ENCODE measurements at places on chromosomes 2 and 18. TPM values are rescaled to one million over a fixed set of nuclear protein-coding genes. Genes with fewer than 3 reads are reported as not detected.

DNA sequence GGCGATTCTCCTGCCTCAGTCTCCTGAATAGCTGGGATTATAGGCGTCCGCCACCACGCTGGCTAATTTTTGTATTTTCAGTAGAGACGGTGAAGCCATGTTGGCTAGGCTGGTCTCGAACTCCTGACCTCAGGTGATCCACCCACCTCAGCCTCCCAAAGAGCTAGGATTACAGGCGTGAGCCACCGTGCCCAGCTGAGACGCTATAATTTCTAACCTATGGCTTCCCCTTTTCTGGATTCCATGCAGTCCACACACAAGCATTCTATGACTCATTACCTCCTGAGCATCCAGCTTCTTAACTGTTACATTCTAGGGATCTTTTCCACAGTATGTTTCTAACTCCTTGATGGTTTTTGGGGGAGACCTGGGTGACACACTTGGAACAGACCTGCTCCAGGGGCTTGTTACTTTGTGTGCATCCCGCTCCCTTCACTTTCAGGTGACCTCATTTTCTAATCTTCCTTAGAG lies 11.8 kb upstream of the KCMF1 start:
- no peak overlapping the region for H3K4me3 ChIP-seq
- H3K4me1 ChIP-seq = peaks cover 32% of the 10 kb centered on the region
- DNase-seq = no peak
- no peaks in the 10 kb centered on the region for H3K36me3 ChIP-seq
- H3K27ac ChIP-seq = peak overlapping the region; percentile 88

DNA sequence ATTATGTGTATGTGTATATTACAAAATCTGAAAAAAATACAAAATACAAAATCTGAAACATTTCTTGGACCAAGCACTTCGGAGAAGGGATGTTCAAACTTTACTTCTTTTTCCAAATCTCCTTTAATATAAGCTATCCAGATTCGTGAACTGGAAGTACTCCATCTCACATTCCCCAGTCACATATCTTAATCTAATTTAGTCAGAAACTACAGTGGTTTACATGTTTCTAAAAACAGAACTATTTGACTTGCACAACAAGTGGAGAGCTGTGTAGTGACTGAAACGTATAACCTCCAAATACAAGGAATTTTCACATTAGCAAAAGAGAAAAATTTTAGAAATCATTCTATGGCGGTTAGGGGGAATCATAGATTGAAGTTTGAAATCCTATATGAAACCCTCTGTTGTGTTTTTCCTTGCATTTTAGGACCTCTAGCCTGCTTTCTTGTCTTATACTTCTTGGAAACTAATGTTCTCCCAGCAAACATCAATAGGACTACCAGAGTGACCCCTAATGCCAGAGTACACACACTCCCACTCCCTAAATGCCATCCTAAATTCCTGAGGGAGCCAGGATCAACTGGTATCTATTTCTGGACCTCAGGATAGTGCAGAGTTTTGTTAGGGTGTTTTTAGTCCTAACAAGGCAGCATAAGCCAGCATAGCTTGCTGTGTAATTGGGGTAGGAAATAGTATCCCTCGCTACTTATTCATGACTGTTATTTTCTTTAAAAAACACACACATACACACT lies 30.2 kb upstream of the ROCK1 start:
- no peak overlapping the region for H3K4me3 ChIP-seq
- H3K27me3 ChIP-seq = no peaks in the 10 kb centered on the region
- no peak for DNase-seq
- no peaks in the 10 kb centered on the region for H3K4me1 ChIP-seq
- no peak overlapping the region for H3K27ac ChIP-seq

GRCh38 chr2:226155093-226155875 lies 644.3 kb downstream of the IRS1 start:
- no peaks in the 10 kb centered on the region for H3K27me3 ChIP-seq
- H3K4me3 ChIP-seq = no peak overlapping the region
- no peaks in the 10 kb centered on the region for H3K36me3 ChIP-seq
- H3K27ac ChIP-seq = peak overlapping the region; percentile 43
- DNase-seq = no peak
- H3K4me1 ChIP-seq = peaks cover 36% of the 10 kb centered on the region

The RTP5 gene
- 0.13 TPM for total RNA-seq
